ENCODE measurements at places on chromosomes 3 and 15.

DNA sequence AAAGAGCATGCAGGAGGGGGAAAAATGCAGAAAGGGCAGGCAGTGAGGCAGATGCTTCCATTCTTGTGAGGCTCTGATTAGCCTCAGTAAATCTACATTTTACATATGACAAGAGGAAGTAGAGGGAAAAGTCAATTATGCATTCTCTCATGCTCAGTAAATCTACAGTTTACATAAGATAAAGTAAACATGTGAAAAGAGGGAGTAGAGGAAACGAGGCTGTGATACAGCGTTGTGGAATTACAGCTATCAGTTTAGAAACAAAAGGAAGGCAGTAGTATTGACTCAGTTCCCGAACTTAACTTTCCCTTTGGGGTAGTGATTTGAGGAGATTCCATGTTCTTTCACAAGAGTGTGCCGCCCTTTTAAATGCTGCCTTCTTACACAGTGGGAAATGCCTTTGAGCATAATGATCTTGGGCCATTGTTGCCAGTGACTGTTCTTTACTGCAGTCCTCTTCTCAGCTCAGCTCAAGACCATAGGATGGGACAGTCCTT, 39.3 kb downstream of the OSTN start:
- DNase-seq, result peak; percentile 16

- peak; percentile 54 for DNase-seq
Measured at GRCh38 chr3:50971487-50971924, 296.8 kb downstream of the DOCK3 start.

DNA sequence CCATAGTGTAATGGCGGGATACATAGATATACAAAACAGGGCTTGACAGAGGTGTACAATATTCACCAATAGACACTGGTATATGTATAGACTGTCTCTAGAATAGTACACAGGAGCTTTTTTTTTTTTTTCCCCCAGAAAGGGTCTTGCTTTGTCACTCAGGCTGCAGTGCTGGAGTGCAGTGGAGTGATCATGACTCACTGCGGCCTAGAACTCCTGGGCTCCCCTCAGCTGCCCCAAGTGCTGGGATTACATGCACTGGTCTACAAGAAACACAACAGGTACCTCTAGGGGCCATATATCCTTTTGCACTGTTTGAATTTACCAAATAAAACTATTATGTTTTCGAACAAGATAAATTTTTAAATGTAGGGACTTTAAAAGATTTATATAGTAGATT, 12.3 kb downstream of the RHOA start:
- no peak for DNase-seq

DNA sequence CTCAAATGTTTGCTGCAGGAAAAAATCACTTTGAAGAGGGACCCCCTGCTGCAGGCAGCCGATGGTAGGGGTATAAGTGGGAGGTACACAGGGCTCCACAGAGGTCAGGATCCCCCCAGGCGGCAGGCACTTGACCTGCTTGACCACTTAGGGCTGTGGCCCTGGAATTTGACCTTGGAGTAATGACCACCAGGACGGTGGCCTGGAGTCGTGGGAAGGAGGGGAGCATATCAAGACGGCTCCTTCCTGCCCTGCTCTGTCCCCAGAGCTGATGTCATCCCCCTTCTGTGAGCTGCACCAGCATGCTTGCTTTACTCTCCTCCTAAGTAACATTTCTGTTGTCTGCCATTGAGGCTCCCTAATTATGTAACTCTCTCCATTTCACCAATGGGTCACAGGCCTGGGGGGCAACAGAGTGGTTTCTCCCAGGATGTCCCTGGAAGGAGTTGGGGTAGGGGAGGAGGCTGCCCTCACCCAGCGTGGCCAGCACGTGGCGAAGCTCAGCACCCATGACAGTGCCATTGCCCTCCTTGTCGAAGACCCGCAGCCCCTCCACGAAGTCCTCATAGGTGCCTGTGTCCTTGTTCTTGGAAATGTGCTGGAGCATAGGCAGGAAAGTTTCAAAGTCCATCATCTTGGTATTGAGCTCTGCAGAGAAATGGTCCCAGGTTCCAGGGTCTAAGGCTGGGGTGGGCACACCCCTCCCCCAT, 4.1 kb downstream of the MYL3 start:
- no peak for DNase-seq

DNA sequence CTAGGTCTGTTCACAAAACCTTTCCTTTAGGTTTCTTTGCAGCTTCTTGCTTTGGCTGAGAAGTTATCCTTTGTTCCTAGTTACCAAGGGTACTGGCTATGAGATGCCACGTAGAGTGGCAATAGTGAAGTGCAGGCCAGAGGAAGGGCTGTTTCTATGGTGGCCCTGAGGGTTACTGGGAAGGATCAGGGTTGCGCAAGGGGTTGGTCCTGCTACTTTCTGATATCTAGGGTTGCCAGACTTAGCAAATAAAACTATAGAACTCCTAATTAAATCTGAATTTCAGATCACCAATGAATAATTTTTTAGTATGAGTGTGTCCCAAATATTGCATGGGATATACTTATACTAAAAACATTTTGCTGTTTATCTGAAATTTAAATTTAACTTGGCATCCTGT, 317.6 kb upstream of the CTDSPL start:
- DNase-seq, result no peak

DNA sequence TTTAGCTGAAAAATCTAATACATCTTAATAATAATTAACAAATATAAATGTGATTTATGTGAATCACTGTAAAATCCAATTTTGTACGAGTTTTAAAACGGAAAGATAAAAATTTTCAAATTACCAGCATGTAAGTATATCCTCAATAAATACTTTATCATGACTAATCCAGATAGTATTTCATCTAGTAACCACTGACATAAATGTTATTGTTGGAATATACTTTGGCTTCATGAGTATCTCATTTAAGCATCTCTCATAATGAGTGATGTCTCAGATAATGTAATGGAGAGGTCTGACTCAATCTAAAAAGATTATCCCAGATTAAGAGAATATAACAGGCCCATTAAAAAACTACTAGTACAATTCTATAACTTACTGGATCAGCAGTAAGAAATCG, 216.3 kb downstream of the STAG1 start:
- no peak for DNase-seq

GRCh38 chr3:103873897-103874545, 1439.2 kb downstream of the ZPLD1 start:
- no peak for DNase-seq

GRCh38 chr3:171393032-171393744, 67.0 kb downstream of the TNIK start:
- DNase-seq, result peak; percentile 5

DNA sequence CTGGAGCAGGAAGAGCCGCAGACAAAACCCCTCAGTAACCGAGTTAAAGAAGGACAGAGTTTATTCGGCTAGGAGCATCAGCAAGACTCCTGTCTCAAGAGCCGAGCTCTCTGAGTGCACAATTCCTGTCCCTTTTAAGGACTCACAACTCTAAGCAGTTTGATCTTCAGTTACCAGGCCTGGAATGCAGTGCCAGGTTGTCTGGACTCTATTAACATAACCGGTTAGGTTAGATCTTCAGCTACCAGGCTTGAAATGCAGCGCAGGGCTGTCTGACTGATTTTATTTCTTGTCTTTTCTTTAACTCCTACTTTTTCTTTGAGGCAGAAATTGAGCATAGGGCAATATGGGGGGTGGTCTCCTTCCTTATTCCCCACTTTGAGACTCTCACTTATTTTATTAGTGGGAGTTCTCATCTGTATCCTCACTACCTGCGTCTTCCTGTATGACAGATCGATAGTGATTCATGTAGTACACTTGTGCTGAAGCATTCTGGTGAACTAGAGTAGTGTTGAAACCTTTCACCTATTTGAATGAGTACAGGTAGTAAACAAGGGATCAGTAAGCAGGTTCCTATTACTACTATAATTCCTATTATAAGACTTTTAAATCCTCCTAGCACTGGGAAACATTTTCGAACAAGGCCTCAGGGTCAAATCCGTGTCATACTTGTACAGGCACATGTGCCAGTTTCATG, 325.0 kb downstream of the CGGBP1 start:
- no peak for DNase-seq

DNA sequence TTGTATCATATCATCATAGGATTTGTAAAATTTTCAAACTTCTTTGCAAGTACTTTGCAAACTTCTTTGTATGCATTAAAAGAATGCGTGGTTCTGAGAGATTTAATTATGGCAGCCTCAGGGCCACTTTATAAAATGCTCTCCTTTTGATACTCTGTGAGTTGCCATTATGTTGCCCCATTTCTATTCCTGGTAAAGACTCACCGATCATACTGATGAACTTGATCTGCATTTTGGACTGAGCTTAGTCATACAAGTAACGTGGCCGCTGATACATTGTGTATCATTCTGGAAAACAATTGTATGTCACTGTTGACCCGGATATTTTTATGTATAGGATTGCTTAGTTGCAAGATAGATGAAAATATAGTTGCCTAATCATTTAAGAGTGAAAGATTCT, 38.8 kb downstream of the AKAP13 start:
- no peak for DNase-seq

- no peak for DNase-seq
Measured at GRCh38 chr15:42344763-42345162, 14.5 kb upstream of the CAPN3 start.

DNA sequence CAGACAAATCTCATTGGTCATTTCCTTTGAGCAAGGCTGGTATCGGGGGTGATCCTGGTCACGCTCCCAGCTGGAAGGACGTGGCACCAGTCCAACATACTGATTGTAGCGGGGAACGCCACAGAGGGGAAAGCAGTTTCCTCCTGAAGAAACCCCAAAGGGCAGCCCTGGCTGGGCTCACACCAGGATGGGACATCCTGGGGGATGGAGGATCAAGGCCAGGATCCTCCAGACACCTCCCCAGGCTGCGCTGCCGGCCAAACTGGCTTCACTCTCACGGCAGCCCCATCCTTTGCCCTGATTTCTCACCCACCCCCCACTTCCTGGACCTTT, 36.6 kb downstream of the MUC20 start:
- peak; percentile 64 for DNase-seq

DNA sequence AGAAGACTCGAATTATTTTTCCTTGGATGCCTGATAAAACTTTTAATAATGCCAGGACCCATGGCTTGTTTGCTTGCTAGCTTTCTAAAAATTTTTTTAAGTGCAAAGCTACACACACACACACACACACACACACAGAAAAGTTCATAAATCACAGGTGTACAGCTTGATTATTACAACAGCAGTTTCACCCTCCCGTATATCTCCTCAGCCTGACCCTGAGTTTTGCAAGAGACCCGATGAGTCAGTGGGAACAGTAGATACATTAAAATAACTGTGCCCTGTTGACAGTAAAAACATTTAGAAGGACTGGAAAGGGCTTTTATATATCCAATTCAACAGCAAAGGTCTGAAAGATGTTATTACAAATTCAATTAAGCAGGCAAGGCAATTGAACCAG, 46.7 kb downstream of the EMC4 start:
- no peak for DNase-seq

DNA sequence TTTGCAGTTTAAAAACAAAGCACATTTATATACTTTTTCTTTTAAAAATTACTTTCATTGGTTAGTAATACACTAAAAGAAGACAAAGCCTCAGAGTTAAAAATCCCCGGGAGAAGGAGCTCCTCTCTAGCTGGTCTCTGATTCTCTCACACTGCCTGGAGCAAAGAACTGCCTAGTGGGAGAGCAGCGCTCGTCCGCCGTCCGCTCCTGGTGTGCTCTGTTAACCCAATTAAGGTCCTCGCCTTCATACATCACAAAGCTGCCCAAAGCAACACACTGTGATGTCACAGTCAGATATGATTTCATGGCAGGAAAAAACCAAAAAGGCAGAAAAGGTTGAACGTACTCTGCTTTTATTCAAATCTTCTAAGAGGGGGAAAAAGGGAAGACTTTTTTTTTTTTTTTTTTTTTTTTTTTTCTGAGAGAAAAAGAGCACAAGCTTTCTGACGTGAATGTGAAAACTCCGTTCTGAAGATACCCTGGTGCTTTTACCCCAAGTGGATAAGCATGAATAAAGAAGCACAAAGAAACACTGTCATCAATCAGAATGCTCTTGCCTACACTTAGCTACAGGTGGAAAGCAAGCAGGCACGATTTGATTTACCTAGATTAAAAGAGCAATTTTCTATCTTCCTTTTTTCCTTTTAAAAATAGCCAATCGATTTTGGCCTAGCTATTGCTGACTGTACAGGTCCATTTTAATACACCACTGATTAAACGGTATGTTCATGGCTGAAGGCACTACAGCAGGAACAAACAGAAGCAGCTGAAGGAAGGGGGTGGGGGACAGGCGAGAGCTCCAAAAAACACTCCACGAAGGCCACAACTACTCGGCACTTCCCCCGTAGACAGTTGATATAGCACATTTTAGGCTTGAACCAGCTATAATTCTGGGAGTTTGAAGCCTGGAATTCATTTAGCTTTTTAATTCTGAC, 115.2 kb downstream of the TIGIT start:
- DNase-seq, result peak; percentile 7

DNA sequence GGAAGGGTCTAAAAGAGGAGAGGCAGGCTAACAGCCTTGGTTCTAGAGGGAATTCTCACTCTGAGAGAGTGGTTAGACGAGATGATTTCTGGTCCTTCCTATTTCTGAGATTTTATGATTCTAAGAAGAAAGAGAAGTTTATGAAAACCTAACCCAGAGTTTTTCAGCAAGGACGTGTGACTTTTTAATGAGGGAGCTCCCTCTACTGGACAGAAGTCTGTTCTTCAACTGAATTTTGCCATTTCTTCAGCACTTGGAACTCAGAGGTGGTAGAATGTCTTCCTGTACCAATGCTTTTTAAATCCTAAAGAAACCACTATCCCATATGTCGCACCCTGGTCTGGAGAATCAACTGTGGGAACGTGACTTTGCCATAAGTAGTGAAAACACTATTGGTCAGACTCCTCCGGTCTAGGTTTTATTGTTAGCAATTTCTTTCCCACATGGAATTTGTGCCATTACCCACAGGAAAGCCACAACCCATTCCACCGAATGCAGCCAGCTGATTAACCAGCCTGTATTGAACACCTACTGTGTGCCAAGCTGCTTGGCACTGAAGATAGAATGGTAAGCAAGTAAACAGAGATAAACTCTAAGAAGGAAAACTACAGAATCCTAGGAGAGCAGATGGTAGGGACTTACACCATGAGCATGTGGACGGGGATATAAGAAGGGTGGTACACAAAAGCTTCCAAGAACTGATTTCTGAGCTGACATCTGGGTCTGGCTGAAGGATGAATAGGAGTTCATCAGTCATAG, 199.5 kb upstream of the LMCD1 start:
- DNase-seq, result peak; percentile 45

DNA sequence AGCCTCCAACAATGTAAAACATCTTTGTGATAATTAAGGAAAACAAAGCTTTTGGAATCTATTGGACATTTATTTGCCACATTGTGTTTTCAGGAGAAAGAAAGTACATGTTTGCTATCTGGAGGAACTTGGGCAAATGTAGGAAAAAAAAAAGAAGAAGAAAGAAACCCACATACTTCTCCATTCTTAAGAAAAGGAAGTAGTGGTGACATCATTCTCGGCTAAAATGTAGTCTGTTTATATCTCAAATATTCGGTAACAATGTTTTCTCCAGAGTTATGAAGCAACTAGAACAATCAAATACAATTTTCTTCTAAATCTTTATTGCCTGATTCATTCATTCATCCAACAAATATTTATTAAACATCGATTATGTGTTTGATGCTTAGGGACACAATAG, 2.3 kb upstream of the TGFBR2 start:
- DNase-seq, result no peak

- DNase-seq, result no peak
Measured at GRCh38 chr3:195227871-195228270, 43.1 kb downstream of the XXYLT1 start.

- no peak for DNase-seq
Measured at GRCh38 chr3:167723872-167724271, 10.8 kb downstream of the PDCD10 start.

- DNase-seq, result peak; percentile 86
Measured at GRCh38 chr3:128075522-128076482, 23.6 kb downstream of the SEC61A1 start.

- DNase-seq, result no peak
Measured at GRCh38 chr15:71517751-71518150, 292.6 kb upstream of the NR2E3 start.

All from NCI-H69 (cell line).